ENCODE measurements at places on chromosomes 3 and 15.

GRCh38 chr15:59115047-59115446 is 10.1 kb downstream of the CCNB2 start:
- no peak for DNase-seq

DNA sequence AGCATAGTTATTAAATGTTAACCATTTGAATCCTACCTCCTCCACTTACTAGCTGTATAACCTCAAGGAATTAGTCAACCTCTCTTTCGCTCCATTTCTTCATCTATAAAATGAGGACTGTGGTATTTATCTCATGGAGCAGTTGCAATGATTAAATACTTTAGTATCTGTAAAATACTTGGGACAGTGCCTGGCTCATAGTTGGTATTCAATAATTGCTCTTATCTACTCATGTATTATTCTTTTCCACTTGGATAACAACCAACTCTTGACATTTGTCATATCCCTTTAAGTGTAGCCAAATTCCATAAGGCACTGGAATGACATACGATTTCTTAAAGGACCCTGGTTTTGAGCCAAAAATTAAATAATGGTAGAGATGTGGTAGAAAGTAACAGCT is 72.0 kb downstream of the FSIP1 start:
- no peak for DNase-seq

DNA sequence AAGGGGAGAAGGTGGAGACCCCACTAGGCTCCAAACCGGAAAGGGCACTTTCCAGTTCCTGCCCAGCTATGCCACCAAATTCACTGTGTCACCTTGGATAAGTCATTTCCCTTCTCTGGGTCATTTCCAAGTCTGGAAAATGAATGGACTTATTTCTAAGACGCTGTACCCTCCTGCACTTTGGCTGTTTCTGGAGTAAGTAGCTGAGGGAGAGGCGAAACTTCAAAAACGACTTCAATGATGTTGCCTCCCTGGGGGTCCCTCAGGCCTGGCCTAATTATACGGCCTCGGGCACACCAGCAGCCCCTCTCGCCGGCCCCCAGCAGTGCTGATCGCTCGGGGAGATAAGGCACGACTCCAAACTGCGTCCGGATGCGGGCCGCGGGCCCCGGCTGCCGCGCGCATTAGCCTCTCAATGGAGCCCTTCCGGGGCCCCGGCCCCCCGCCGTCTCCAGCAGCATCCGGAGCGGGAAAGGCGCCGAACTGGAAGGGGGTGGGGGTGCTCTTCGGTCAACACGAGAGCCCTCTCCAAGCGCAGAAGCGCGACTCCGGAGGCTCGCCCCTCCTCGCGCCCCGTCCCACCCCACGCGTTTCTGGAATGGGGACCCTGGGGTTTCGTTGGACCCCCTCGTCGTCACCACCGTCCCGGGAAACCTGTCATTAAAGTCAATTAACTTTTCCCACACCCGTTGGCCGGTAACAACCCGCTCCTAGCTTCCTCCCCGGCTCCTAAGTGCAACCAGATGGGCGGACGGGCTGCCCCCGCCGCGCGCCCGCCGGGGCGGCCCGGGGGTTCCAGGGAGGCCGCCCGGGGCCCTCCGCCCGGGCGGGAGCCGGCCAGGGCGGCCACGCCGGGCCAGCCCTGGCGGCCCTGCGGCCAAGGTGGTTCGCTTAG is 4.8 kb downstream of the HES1 start:
- DNase-seq = no peak

DNA sequence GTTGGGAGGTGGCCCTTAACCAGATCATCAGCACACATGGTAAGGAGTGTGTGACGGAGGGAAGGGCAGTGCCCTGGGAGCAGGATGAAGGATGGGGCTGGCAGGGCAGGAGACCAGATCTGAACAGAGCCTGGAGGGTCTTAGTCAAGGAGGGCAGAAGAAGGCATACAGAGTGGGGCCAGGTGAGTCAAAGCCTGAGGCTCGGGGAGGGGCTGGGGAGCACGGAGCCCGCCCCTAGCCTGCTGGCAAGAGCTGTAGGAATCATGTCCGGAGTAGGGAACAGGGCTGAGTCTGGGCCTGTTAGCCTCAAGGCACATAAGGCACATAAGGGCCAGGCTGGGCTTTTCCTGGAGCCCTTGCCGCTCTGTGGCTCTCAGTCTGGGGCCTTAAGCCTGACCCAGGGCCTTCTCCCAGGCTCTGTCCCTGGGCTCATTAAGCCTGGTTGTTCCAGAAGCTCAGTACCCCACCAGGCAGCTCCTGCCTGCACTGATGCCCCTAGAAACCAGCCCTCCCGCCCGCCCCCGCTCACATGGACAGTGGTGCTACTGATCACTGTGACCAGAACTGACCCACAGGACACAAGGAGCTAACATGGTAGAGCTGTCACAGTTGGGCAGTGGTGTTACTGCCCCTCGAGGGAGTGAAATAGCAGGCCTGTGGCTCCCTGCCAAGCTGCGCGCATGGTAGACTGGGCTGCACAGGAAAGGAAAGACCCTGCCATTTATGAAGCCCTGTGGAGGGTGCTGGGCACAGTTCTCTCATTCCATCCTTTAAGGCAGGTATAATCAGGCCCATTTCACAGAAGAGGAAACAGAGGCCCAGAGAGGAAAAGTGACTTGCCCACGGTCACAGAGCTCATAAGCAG is 14.6 kb downstream of the ISG20 start:
- DNase-seq = no peak

GRCh38 chr3:193297421-193297820 is 56.4 kb downstream of the PLAAT1 start:
- DNase-seq = no peak

- DNase-seq = no peak
Measured at GRCh38 chr3:31055757-31056156, 161.3 kb upstream of the GADL1 start.

DNA sequence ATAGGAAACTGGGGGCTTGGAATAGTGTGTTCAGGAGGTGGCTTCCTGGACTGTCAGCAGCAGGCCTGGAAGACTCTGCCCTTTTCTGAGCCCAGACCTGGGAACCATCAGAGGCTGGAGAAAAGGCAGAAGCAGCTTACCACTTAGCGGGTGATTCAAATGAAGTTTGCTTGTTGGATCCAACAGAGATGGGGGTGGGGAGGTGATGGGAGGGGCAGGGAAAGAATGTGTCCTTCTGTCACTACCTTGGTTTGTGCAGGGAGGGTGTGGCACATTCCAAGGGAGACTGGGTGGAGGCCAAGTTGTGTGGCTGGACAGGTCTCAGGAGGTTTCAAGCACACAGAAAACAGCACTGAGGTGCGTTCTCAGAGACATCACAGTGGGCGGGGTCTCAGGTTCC is 58.8 kb downstream of the TRAK1 start:
- no peak for DNase-seq

DNA sequence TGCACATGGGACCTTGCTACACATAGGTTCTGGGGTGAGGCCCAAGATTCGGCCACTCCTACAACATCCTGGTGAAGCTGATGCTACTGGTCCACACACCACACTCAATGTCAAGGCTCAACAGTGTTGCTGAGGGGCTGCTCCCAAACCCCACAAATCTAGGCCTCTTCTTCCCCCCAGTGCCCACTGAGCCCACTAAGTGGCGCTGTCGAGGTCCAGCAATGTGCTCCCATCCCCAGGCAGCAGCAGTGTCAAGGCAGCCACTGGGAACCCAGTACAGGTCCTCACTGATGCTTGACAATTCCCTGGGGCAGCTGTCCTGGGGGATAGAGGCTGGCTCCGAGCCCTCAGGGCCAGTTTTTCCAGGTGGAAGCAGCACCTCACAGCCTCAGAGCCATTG is 21.5 kb downstream of the SCN5A start:
- DNase-seq = no peak

DNA sequence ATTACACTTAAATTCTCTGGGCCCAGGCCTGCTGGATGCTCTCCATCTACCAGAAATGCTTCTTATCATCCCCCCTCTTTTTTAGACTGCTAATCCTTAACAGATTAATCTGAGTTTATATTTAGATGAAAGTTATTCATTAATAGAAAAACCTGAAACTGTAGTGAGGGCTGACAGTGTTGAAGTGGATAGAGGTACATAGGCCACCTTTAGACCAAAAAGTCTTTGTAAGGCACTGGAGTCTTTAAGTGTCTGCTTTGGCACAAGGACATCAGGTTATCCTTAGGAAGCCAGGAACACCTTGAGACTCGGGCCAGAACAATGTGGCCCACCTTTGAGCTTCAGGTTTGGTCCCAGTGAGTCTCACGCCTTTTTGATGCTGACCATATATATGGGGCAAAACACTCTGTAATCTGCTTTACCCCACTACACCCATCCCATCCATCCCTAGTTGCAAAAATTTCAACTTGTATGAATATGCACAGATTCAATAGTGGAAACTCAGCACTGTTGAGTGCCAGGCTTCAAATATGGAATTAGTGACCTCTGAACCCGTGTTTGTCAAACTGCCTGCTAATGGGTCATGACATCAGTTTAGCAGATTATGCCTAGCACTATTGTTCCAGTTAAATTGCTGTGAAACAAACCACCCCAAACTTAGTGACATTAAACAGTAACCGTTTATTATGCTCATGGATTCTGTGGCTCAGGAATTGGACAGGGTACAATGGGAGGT is 44.0 kb downstream of the PDE8A start:
- DNase-seq = no peak

DNA sequence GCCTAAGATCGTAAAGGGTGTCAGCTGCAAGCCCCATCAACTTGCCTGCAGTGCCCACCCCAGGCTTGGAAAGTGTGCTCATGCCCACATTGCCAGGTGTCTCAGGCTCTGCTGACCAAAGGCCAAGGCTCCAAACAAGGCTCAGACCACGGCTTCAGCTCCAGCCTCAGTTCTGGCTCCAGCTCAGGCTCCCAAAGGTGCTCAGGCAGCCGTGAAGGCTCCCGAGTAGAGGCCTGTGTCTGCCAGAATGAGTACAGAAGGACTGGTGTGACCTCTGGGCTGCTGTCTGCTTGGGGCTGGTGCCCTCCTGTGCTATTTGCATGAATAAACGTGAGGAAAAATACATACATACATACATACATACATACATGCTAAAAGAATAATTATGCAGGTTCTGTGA is 27.9 kb upstream of the UACA start:
- no peak for DNase-seq

- DNase-seq = no peak
Measured at GRCh38 chr3:184549796-184550577, 11.6 kb upstream of the EPHB3 start.

GRCh38 chr3:123347205-123347604 is 101.7 kb downstream of the ADCY5 start:
- DNase-seq = no peak

GRCh38 chr3:36480911-36481648 is 100.8 kb downstream of the STAC start:
- no peak for DNase-seq

- DNase-seq = no peak
Measured at GRCh38 chr3:159852266-159852665, 136.4 kb upstream of the IL12A start.

DNA sequence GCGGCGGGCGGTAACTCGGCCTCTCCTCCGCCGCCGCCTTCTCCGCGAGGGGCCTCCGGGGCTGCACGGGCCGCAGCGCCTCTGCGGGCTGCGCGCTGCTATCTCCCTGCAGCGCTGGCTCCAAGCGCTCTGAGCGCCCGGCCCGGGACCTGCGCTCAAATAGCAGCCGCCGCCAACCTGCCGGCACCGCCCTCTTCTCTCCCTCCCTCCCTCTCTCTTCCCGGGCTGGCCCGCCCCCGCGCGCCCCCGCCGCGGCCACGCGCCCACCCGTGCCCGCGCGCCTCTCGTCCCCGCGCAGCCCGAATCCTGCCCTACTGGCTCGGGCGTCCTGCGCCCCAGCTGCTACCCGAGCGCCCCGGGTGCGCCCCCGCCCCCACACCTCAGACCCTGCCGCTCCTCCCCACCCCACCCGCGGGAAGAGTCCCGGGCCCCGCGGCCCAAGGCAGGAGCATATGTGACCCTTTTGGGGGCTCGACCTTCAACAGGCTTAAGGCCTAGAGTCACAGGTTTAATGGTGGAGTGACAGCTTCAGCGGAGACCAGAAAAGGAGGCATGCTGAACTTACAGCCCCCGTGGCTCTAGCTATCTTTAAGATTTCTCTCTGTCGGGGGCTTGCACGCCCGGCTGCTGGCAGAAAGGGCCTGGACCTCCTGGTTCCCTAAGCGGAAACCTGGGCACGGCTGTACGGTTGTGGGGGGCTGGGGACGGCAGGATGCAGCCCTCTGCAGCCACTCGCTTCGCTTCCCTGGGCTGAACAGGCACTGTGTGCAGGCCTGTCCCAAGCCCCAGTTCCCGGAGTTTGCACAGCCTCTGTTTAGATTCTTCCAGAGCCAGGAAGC is at the start of gene CACNA2D2:
TSS of gene CACNA2D2 (minus strand) at position 131 of the 839 bp plus-strand sequence. CDS start 211 bp downstream, outside the sequence.
- DNase-seq = no peak

DNA sequence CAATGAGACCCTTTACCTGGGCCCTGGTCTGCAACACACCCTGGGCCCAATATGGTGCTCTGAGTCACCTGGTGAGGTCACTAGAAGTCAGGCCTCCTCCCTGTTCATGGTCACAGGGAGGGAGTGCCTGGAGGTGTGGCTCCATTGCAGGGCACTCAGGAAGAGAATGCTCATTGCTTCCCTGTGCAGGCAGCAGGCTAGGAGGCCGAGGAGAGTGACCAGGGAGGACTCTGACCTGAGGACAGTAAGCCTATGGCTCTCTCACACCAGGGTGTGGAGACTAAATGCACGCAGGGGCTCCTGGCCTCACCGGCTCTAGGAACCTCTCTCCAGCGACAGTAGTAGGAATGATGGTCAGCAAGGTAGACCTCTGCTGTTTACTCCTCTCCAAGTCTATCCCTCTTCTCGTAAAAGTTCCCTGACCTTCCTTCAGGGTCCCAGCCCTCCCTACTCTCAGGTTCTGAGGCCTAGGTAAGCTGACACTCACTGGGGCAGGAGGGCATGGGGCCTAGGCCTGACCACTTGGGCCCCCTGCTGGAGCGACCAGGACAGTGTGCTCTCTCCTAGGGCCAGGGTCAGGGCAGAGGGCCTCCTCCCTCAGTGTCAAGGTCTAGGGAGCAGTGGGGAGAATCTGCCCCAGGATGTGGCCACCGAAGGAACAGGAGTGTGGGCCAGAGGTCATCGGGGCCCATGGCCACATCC is 9.6 kb upstream of the SLCO2A1 start:
- no peak for DNase-seq

- no peak for DNase-seq
Measured at GRCh38 chr3:53102601-53103147, 27.6 kb downstream of the RFT1 start.

- no peak for DNase-seq
Measured at GRCh38 chr15:78921517-78921916, 23.3 kb downstream of the CTSH start.

DNA sequence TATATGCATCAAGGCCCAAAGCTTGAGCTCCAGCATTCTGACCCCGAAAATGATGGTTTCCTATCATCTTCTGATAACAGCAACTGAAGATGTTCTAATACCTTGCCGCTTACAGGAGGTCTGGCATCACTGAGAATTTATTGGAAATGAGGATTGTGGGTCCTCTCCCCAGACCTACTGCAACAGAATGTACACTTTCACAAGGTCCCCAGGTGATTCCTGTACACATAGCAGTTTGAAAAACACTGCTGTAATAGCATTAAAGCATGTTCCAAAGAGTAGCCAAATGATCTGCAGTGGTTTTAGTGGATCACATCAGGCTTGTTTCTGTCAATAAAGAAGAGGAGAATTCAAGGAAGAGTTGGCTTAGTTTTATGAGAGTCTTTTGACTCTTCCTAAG is 11.3 kb downstream of the TGFBR2 start:
- no peak for DNase-seq

GRCh38 chr15:54064365-54064764 is 86.1 kb downstream of the UNC13C start:
- no peak for DNase-seq

- DNase-seq = no peak
Measured at GRCh38 chr3:11660242-11660641, 16.5 kb upstream of the VGLL4 start.
